ENCODE measurements at places on chromosomes 6 and 20.

- no peak for DNase-seq
These were observed 26.2 kb downstream of the ARID1B start for GRCh38 chr6:156803353-156803752.

GRCh38 chr6:136015531-136015930 is 164.0 kb downstream of the PDE7B start:
- no peak for DNase-seq

GRCh38 chr6:42387336-42387735 is 64.4 kb downstream of the TRERF1 start:
- DNase-seq, result peak; percentile 16

- no peak for DNase-seq
These were observed 72.9 kb downstream of the BMP6 start for GRCh38 chr6:7798751-7799150.

DNA sequence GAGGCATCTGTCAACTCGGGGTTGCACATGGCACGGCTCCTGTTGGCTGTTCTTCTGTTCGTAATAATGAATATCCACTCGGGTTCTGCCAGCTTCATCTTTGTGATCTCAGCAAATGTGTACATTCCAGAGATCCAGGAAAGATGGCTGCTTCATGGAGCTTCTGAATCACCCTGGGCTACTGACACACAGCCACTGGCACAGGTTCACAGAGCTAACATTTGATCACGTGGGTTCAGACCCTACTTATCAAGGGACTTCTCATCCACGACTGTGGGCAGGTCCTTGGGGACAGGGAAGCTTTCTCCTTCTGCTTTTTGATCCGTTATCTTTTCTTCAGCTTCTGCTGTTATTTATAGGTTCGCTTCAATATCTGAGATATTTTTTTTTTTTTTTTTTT is 18.1 kb downstream of the PPP1R3G start:
- no peak for DNase-seq

- no peak for DNase-seq
These were observed 34.3 kb upstream of the VEGFA start for GRCh38 chr6:43735642-43736199.

DNA sequence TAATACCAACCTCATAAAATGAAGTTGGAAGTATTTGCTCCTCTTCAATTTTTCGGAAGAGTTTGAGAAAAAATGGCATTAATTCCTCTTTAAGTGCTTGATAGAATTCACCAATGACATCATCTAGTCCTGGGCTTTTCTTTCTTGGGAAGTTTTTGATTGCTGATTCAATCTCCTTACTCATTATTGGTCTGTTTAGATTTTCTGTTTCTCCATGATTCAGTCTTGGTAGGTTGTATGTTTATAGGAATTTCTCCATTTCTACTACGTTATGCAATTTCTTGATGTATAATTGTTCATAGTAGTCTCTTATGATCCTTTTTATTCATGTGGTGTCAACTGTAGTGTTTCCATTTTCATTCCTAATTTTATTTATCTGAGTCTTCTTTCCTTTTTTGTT is 176.9 kb upstream of the PRND start:
- no peak for DNase-seq

- no peak for DNase-seq
These were observed at the start of gene HLA-DPB1 for GRCh38 chr6:33075568-33076405. HLA-DPB1 (plus strand) TSS chr6:33075990; CDS start chr6:33076042, 52 bp downstream.

GRCh38 chr20:59925899-59926298 is 7.5 kb downstream of the SYCP2 start:
- DNase-seq, result peak; percentile 18

GRCh38 chr20:19540392-19540791 is 217.7 kb upstream of the RIN2 start:
- DNase-seq, result no peak

- no peak for DNase-seq
These were observed 10.1 kb upstream of the BICRAL start for GRCh38 chr6:42771741-42772100.

GRCh38 chr20:9110365-9110764 is 41.5 kb downstream of the PLCB4 start:
- no peak for DNase-seq

GRCh38 chr6:23940466-23940865 is 185.5 kb upstream of the NRSN1 start:
- DNase-seq, result no peak

DNA sequence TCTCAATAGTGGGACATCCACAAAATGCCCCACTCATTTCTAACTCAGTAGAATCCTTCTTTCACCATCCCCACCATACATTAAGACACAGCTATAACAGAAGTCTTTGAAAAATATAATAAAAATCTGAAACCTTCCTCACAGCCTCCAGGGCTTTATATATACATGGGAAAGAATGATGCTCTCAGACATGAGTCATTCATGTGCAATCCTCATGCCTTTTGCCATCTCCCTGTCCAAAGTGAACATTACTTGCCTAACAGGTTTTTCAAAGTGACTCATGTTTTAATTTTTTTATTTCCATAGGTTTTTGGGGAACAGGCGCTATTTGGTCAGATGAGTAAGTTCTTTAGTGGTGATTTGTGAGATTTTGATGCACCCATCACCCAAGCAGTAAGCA is 162.7 kb downstream of the RALGAPA2 start:
- DNase-seq, result no peak

GRCh38 chr20:23550227-23550626 is 18.1 kb downstream of the CST9L start:
- DNase-seq, result no peak

GRCh38 chr6:55696501-55696900 is 117.5 kb upstream of the HMGCLL1 start:
- DNase-seq, result peak; percentile 13

GRCh38 chr20:10510216-10510615 is 75.1 kb downstream of the SLX4IP start:
- DNase-seq, result no peak

DNA sequence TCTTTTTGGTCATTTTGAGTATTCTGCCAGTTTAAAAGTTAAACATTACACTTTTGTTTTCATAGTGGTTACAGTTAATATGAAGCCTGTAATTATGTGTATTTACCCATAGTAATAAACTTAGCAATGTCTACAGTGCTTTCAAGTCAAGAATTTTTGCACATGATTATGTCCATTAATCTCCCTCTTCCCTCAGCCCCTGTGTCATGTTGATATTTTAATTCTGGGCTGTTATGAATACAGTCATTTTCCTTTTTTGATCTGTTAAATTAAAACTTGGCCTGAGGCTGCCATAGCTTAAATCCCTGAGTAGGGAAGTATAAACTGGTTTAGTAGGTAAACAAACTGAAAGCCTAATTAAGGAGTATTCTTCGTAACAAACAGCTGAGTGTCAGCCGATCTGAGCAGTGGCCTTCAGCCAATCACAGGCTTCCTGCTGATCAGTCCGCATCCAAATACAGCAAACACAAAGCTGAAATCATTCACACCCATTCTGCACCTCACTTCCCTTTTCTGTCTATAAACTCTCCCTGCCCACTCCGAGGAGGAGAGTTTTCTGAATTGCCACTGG is 9.5 kb upstream of the SFT2D1 start:
- DNase-seq, result peak; percentile 65

- DNase-seq, result peak; percentile 13
These were observed 658.8 kb downstream of the PTPRT start for GRCh38 chr20:42530855-42531448.

- DNase-seq, result no peak
These were observed 124.8 kb downstream of the INSM1 start for GRCh38 chr20:20492521-20493332.

DNA sequence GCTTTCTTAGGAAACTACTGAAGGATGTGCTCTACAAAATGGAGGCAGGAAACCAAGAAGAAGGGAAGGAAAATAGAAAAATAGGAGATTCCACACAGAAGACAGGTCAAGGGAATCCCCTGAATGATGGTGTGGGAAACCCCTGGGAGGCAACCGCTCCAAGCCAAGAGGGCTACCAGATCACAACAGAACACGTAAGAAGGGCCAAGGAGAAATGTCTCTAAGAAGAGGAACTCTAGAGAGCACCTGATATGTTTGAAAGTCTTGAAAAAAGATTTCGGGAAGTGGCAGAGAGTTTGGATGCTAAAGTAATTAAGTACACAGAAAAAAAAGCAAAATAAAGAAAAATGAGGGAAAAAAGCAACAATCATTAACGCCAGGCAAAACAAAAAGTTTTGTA is 7.1 kb downstream of the KIF13A start:
- DNase-seq, result no peak

- DNase-seq, result no peak
These were observed 73.8 kb upstream of the TULP1 start for GRCh38 chr6:35586542-35586941.

GRCh38 chr6:108655806-108656651 is 95.3 kb downstream of the FOXO3 start:
- no peak for DNase-seq

GRCh38 chr6:53718597-53719460 is 53.3 kb upstream of the KLHL31 start:
- DNase-seq, result peak; percentile 74

DNA sequence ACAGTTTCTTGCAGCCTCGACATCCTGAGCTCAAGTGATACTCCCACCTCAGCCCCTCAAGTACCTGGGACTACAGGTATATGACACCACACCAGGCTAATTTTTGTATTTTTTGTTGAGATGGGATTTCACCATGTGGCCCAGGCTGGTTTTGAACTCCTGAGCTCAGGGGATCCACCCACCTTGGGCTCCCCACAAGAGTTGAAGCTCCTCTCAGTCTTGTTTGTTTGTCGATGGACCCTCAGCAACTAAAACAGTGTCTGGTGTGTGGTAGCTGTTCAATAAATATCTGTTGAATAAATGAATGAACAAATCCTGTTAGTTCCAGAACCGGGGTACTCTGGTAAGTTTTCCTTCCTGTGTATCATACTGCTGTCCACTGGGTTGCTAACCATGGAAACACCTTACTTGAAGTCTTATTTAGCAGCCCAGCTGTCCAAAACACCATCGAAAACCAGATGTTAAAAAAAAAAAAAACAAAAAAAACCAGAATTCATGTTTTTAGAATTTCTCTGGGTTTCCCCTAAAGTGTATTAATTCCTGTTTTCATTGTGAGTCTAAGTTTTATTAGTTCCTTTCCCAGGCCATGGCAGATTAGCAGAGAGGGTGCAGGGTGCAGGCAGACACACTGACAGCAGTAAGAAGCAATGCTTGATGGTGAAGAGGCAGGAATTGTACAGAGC is 7.8 kb upstream of the EZR start:
- DNase-seq, result no peak

DNA sequence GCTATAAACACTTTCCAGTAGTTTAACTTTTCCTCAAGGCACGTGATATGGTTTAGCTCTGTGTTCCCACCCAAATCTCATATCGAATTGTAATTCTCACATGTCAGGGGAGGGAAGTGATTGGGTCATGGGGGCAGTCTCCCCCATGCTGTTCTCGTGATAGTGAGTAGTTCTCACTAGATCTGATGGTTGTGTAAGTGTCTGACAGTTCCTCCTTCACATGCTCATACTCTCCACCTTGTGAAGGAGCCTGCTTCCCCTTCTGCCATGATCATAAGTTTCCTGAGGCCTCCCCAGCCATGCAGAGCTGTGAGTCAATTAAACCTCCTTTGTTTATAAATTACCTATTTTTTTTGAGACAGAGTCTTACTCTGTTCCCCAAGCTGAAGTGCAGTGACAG is 127.9 kb downstream of the DTNBP1 start:
- no peak for DNase-seq

GRCh38 chr6:33271117-33271467 is 584 bp downstream of the VPS52 start:
- DNase-seq, result peak; percentile 61

- DNase-seq, result no peak
These were observed 11.7 kb upstream of the SIRPB1 start for GRCh38 chr20:1631309-1632151.

DNA sequence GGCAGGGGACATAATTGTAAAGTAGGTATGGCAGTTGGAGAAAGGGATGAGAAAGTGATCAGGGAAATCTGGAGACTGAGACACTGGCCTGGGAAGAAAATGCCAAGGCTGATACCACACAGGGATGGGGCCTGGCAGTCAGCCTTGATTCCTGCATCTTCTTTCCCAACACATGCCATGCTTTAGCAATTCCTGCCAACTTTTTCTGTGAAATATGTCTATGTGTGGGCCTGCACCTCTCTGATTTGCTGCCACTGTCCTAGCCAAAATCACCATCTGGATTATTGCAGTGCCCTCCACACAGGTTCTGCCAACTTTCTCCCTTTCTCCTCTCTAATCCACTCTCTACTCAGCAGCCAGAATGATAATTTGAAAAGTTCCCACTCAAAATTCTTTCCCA is 759.8 kb upstream of the CITED2 start:
- no peak for DNase-seq

DNA sequence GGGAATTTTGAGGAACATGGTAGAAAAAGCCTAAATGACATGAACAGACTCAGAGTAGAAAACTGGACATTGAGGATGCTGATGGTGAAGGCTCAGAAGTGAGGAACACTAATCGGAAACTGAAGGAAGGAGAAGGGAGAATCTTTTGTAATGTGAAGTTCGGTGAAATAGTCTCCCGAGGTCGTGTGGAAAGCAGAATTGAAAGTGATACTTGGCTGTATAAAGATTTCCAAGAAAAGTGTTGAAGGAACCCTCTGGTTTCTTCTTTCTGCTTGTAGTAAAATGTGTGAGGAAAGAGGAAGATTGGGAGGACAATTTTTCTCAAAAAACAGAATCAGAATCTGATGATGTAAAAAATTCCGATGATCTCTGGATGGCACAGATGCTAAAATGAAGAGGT is 115.4 kb downstream of the LAMP5 start:
- no peak for DNase-seq

- DNase-seq, result no peak
These were observed 32.5 kb downstream of the SYNDIG1 start for GRCh38 chr20:24501764-24502556.

- DNase-seq, result peak; percentile 74
These were observed 25.3 kb upstream of the CHD6 start for GRCh38 chr20:41643504-41643938.

DNA sequence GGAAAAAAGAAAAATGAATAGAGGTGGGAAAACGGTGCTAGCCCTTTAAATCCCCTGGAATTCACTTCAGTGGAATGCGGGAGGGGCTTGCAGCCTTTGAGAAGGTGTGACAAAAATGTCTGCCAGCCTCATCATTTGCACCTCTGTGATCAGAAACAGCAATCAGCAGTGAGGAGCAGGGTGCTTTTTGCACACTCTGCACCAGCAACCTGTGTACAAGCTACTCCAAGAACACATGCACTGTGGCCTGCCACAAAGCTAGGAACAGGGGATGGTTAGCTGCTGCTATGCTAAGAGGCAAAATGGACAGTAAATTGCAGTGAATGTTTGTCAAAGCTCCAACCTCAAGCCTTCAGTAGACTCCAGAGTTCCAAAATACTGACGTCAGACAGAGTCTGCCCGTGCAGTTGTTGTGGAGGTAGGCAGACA is 29.7 kb downstream of the GINS1 start:
- DNase-seq, result no peak

GRCh38 chr6:73509851-73510250 is 11.0 kb downstream of the EEF1A1 start:
- no peak for DNase-seq

- DNase-seq, result no peak
These were observed 50.4 kb downstream of the UNC5CL start for GRCh38 chr6:40988634-40989033.

DNA sequence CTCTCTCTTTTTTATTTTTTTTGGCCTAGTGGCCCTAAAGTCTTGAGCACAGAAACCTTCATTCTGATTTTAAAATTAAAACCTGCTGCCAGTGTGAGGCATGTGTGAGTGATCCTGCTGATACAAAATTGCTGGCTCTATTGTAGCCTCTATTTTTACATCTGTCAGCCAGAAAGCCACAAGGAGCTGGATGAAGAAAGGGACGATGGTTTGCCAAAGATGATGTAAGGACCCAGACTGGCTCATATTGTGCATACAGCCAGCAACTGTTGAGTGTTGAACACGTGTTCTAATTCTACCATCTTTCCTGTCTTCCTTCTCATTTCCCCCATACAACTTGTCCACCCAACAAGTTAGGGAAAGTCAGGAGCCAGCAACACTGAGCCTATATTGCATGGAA is 40.8 kb upstream of the ATXN1 start:
- DNase-seq, result no peak

All from DMS79 treated with DMSO at 0.1 percent for 48 hours (cell line).